Naive B cell (primary cell): ENCODE measurements at places on chromosomes 2 and 18.

- no peak for DNase-seq
These were observed 171.7 kb downstream of the ANKRD30B start for GRCh38 chr18:14919666-14920065.

GRCh38 chr2:200599206-200599605 is 13.4 kb downstream of the AOX1 start:
- DNase-seq: no peak

DNA sequence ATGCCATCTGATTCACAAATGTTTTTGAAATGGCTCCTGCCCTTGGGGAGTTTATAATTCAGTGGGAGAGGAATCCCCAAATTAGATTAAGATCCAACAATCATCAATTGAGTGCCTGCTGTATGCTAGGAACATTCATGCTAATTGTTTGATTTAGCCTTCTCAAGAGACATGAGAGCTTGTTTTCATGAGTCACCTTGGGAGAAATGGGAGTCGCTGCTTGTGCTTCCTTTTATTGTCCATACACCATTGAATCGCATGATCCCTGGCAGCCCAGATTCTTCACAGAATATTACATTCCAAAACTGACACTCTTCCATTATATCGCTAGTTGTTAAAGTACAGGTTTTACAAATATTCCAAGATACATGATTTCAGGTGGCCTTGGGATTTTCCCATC is 106.0 kb upstream of the MAP3K20 start:
- DNase-seq: no peak

DNA sequence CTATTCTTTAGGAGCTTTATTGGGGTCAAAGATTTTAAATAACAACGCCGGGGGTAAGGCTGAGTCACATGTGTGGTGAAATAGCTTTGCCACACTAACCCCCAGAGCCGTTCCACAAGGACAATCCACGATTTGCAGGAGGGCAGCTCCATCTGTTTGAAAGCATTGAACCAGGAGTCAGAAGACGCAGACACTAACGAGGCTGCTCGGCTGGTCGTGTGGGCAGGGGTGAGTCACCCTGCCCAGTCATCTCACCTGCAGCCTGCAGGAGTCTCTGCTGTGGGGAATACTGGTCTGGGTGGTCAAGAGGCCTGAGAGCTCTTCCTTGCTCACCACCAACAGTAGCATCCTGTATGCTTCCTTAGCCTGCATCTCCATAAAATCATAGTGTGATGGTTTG is 149.2 kb upstream of the NCK2 start:
- no peak for DNase-seq

GRCh38 chr2:108034843-108035242 is 48.5 kb downstream of the SLC5A7 start:
- no peak for DNase-seq
